ENCODE measurements at places on chromosomes 2 and 18. TPM values are rescaled to one million over a fixed set of nuclear protein-coding genes. Genes with fewer than 3 reads are reported as not detected.

Gene SLC25A52
- total RNA-seq, result not detected

Gene ZBTB7C
- total RNA-seq, result 17.8 TPM

Gene CCDC141
- total RNA-seq, result 39.1 TPM

Gene ANKRD44
- total RNA-seq, result 35.4 TPM

Gene RNF103
- 39.0 TPM for total RNA-seq
